Esophagus squamous epithelium (tissue), 5 donors: ENCODE measurements at places on chromosomes 16 and 17.
A peak's percentile ranks its signal among the peaks of the same experiment; 100 is the strongest.

GRCh38 chr16:88932929-88933328 is 44.1 kb downstream of the CBFA2T3 start:
- DNase-seq = no peak

GRCh38 chr16:72910381-72910780 is 137.5 kb downstream of the ZFHX3 start:
- DNase-seq = no peak

GRCh38 chr17:36641877-36642845 is 40.8 kb downstream of the MRM1 start:
- no peak for DNase-seq

DNA sequence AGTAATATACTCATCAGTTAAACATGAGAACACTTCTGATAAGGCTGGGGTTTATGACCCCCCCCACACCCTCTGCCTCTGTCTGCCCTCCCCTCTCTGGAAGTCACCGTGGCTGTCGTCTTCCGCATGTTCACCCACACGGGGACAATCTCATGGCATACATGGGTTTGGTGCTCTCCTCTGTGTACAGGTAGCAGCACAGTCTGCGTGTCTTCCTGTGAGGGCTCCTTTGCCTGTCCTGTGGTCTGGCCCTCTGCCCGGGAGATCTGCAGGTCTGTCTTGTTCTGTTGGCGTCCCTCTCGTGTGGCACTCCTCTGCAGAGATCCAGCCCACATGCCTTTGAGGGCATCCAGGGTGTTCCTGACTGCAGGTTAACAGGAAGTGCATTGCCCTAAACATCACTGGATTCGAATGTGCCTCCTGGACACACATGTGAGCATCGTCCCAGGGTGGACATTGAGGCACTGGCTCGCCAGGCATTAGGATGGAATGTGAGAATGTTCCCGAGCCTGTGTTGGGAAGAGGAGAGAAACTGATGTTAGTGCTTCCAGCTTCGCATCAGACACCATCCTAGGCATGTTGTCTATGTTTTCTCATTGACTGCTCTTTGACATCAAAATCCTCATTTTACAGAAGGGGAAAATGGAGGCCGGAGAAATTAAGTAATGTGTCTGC is 54.5 kb downstream of the NKD1 start:
- DNase-seq = no peak

GRCh38 chr16:10667239-10667638 is 27.5 kb downstream of the TEKT5 start:
- no peak for DNase-seq

DNA sequence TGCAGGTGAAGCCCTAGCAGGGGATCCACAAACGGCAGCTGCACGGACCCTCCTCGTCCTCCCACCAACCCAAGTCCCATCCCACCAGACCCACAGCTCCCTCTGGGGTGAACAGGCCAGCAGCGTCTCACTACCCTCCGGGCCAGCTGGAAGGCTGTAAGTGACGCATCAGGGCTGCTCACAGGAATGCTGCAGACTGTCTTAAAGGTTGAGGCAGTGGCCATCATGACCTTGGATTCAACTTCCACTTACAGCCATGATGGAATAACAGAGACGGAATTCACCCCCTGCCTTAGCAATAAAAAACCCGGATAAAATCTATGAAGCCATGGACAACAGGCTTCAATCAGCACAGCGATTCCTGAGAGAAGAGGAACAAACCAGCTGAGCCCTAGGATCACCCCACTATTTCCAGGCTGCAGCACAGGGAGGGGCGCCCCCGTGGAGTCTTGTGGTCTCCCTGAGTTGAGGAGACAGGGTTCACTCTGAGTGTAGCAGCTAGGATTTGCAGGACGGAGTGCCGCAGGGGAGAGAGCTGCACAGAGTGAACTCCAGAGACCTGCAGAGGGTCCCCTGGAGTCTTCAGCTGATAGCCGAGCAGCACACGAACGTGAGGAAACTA is 10.5 kb downstream of the FAM83G start:
- DNase-seq = no peak

DNA sequence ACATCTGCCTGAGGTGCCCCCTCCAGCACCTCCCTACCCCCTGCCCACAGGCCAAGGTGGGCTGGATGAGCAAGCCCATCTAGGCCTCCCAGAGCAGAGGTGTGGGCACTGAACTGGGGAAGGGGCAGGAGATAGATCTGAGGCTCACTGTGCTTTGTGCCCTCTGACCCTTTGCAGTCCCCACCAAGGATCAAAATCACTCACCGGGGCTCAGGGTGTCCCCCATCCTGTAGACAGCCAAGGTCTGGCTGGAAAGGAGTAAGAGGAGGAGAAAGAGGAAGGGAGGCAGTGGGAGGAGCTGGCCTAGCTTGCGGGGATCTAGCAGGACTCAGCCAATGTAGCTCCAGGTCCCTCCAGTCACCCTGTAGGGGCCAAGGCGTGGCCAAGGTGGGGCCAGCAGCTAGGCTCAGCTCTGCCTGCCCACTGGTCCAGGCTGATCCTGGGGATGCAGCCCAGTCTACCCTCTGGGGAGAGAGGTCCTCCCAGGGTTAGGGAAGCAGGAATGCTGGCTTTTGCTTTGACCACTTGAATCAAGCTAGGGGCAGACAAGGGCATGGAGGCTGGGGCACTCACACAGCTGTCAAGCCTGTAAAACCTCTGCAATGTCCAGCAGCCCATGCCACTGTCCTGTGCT is 1.8 kb downstream of the SLC12A4 start:
- DNase-seq = no peak

GRCh38 chr16:65608455-65608854 is 486.6 kb upstream of the CDH11 start:
- DNase-seq = no peak

DNA sequence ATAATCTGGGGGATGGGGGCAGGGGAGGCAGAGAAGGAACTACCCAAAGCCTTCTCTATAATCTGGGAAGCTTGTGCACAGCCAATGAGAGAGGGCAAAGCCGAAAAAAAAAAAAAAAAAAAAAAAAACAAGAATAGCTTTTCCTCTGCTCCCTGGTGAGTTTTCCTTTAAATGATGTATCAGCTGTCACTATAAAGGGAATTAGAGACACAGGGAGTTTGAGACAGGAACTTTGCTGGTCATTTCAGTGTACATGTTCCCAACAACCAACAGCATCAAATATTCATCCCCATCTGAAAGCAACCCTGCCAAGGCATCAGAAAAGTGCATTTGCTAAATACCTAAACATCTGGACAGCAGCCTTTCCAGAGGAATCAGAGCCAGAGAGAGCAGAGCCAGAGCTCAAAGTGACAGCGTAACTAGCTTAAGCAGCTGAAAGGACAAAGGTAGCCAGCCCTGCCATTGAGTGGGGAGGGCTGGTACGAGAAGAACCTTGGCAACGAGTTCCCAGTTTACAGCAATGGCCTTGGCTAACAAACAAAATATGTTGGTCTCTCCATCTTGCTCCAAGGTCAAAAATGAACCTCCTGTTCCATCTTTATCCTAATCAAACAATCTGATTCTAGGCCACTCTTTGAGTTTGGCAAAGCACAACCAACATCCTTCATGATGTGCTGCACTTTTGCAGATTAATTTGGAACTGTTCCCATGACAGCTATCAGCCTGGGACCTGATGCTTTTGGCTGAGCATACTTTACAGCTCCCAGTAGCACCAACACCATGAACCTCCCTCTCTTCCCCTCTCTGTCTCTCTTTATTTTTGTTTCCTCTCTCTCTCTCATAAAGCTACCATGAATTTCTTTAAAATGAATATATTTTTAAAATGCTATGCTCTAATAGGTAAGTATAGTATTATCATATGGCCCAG is 143.7 kb upstream of the GNAO1 start:
- no peak for DNase-seq

- DNase-seq = no peak
Observed at GRCh38 chr16:70575376-70575775, 51.8 kb downstream of the SF3B3 start.

- no peak for DNase-seq
Observed at GRCh38 chr17:18235743-18236256, 10.4 kb downstream of the LLGL1 start.

DNA sequence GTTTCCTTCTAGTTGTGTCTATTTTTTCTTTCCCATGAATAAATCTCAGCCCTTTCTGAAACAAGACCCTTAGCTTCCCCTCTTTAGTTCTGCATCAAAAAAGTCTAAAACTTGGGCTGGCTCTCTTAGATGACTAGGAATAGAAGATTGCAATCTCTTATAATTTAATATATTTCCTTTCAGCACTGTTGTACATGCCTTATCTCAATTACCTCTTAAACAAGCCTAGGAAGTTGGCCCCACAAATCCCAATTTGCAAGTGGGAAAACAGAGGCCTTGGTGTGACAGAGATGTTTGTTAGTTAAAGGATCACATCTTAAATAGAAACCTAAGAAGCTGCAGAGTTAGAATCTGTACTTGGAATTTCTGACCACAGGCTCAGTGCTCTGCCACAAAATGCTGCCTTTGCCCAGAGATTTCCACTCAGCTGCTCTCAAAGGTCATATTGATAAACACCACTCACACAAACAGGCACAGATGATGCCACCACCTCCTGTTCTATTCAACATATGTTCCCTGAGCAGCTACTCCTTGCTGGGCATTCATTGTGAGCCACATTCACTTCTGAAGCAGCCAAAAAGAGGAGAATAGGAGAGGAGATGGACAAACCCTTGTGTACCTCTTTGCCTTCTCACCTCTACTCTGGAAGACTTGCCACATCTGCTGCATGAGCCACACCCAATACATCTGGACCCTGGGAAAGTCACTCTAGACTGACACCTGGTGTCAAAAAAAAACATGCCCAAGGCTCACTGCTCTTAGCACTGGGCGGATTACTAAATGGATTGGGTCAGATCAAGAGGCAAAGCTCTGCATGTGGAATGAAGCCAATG is 5.5 kb downstream of the CCDC182 start:
- no peak for DNase-seq

DNA sequence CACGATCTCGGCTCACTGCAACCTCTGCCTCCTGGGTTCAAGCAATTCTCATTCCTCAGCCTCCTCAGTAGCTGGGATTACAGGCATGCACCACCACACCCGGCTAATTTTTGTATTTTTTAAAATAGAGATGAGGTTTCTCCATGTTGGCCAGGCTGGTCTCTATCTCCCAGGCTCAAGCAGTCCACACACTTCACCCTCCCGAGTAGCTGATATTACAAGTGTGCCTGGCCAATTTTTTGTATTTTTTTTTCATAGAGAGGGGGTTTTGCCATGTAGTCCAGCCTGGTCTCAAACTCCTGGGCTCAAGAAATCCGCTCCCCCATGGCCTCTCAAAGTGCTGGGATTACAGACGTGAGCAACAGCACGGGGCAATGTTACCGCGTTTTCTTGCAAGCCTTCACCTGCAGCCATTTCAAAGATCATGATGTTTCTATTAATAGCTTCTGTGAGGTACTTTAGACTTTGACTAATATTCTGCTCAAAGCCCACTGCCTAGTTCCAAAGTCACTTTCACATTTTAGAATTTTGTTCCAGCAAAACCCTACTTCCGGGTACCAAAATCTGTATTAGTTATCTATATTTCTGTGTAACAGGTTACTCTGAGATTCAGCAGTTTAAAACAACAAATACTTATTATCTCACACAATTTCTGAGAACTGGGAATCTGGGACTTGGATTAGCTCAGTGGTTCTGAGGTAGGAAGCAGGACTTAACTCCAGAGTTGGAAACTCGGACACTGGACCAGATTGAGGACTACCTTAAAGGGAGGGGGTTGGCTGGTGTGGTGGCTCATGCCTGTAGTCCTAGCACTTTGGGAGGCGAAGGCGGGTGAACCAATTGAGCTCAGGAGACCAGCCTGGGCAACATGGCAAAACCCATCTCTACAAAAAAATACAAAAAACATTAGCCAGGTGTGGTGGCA is 12.0 kb upstream of the MED13 start:
- DNase-seq = no peak

DNA sequence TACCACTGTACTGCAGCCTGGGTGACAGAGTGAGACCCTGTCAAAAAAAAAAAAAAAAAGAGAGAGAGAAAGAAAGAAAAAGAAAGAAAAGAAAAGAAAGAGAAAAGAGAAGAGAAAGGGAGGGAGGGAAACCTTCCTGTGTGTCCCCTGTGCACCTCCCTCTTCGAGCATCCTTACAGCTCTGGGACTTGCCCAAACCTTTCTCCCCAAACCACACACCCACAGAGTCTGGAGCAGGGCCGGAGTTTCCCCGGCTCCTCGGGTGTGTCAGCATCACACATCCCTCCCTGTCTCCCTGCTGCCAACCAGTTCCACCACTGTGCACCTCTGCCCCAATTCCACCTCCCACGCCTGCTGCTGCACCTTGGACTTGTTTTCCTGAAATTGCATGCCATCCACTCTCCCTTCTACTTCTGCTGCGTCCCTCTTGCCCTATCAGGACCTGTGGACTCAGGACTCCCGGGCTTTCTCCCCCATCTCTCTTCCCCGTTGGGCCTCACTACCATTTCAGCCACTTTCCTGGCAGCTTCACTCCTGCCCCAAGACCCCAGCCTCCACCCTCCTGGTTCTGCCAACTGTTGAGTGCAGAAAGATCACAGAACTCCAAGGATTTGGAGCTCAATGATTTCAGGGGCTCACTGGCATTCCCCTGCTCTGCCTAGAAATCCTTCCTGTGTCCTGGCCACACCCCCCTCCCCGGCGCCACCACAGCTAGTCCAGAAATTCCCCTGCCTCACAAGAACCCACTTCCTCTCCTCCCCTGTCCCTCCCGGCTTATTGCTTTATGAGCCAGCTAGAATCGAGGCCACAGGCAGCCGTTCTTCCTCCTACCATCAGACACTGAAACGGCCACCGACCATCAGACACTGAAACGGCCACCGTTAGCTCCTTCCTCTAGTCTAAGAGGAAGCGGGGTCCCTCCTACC is 3.7 kb upstream of the CDK3 start:
- no peak for DNase-seq

GRCh38 chr17:539766-540165 is 174.9 kb downstream of the VPS53 start:
- no peak for DNase-seq

- DNase-seq = peak; percentile 19
Observed at GRCh38 chr17:35022536-35023063, 40.9 kb downstream of the RFFL start.

- DNase-seq = no peak
Observed at GRCh38 chr17:73068322-73069153, 23.9 kb downstream of the SLC39A11 start.

DNA sequence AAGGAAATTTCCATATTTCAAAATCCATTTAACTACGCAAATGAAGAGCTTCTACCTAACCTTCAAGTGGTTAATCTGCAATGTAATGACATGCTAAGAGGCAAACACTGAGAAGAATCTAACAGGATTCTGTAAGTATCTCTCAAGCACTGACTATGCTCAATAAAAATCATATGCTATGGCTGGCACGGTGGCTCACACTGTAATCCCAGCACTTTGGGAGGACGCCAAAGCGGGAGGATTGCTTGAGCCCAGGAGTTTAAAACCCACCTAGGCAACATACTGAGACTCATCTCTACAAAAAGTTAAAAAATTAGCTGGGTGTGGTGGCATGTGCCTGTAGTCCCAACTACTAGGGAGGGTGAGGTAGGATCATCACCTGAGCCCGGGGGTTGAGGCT is 32.7 kb downstream of the GNA13 start:
- no peak for DNase-seq

GRCh38 chr17:48871551-48872351 is 20.8 kb upstream of the ATP5MC1 start:
- no peak for DNase-seq
